ENCODE measurements at places on chromosomes 5 and 9.
A peak's percentile ranks its signal among the peaks of the same experiment; 100 is the strongest.

DNA sequence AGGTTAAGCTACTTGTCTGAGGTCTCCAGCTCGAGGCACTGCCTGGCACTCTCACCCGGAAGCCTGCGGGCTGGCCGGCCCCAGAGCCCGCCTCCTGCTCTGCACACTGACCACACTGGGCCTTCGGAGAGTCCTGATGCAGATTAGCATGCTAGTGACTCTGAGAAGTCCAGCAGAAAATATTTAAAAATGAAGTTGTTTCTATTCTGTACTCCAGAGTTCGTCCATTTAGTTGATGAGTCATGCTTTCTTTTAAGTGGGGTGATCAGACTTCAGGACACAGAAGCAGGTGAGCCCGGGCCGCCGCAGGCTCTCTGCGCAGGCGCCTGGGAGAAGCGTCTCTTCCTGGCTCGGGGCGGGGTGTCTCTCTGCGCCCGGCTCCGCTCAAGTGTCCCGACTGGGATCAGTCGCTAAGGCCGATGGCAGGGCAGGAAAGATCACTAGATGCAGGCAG, 32.5 kb downstream of the FAM240B start:
- DNase-seq: peak; percentile 43

DNA sequence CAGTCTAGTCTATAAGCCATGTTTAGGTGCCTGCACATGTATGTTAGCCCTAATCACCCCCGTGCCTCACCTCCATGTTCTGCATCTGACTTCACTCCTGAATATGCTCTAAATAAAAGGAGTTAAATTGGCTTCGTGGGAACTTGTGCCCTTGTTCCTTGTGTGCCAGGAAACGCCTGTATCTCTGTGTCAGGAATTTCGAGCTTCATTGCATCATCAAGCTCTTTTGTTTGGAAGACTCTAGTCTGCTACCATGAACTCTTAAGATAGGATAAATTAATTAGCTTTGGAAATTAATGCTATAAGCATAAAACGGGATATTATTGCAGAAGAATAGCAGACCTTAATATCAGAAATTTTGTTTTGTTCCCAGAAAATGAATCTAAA, 99.2 kb downstream of the ADCY2 start:
- no peak for DNase-seq

DNA sequence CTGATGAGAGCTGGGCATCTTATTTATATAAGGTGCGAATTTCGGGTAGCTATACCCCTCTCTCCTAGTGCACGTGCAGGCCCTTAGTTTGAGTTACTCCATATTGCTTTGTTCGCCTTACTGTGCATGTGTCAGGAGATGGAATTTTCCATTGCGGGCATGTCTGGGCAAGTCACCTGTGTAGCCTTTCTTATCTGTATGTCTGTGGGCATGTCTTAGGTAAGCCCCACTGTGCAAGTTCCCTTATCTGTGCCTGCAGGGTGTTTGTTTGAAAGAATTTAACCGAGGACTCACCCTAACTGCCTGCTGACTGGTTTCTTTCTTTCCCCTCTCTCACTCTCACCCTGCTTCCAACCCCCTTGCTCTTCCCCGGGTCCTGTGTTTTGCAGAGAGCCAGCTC, 140.7 kb upstream of the RANBP3L start:
- no peak for DNase-seq

- DNase-seq: no peak
These were observed 221.3 kb downstream of the PDZD2 start for GRCh38 chr5:31860278-31860677.

GRCh38 chr9:99509065-99509745, 287.1 kb downstream of the SEC61B start:
- DNase-seq: no peak

GRCh38 chr9:37931592-37931991, 27.7 kb upstream of the SLC25A51 start:
- no peak for DNase-seq
